ENCODE measurements at places on chromosomes 7 and 10. TPM values are rescaled to one million over a fixed set of nuclear protein-coding genes. Genes with fewer than 3 reads are reported as not detected.
A peak's percentile ranks its signal among the peaks of the same experiment; 100 is the strongest.

DNA sequence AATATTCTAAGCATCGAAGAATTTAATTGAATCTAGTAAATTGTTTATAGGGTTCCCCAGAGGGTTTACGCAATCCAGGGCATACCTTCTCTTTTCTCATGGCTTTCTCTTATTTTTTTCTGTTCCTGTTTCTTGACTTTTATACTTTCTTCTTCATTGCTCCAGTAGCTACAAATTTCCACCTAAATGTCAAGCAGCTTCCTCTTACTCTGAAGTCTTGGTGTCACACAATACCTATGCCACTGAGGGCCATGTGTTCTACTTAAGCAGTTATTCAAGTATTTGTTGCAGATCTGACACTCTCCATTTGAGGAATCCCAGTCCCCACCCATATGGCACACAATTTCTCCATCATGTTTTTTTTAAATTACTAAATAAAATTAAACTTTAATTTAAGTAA is 343.1 kb upstream of the MBL2 start:
- DNase-seq: no peak
- no peak overlapping the region for H3K27ac ChIP-seq
- no peaks in the 10 kb centered on the region for H3K27me3 ChIP-seq
- H3K36me3 ChIP-seq: no peaks in the 10 kb centered on the region

DNA sequence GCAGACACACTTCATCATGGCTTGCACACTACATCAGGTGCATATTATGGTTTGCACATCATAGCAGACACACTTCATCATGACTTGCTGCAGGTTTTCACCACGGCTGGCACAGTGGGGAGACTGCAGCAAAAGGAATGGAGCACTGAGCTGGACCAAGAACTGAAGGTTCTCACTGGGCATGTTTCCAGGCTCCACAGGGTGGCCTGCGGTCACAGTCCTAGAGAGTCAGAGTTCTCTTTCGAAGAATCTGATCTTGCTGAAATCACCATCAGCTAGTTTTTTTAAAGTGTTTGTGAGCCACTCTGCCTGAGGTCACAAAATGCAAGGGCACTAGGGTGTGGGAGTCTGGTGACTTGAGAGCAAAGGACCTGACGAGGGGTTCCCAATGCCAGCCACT is 140.4 kb upstream of the NPY start:
- no peaks in the 10 kb centered on the region for H3K36me3 ChIP-seq
- DNase-seq: no peak
- no peaks in the 10 kb centered on the region for H3K27me3 ChIP-seq

DNA sequence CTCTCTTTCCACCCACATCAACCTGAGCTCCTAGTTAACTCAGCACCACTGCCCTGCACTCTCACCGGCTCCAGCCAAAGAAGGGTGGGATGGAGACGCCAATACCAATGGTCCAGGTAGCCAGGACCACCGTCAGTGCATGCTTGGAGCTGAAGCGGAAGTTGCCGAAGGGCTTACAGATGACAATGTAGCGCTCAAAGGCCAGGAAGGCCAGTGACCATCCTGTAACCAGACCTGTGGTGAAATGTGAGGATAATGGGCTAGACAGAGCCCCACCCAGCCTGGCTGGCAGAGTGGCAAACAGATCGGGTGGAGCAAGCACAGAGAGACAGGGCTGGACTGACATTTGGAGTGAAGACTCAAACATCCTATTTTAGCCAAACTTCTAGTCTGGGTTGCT is 673 bp downstream of the OPN1SW start:
- H3K36me3 ChIP-seq: no peaks in the 10 kb centered on the region
- H3K4me1 ChIP-seq: peaks cover 10% of the 10 kb centered on the region
- no peak overlapping the region for H3K27ac ChIP-seq
- H3K27me3 ChIP-seq: no peaks in the 10 kb centered on the region
- no peak for DNase-seq
- no peak overlapping the region for H3K4me3 ChIP-seq

DNA sequence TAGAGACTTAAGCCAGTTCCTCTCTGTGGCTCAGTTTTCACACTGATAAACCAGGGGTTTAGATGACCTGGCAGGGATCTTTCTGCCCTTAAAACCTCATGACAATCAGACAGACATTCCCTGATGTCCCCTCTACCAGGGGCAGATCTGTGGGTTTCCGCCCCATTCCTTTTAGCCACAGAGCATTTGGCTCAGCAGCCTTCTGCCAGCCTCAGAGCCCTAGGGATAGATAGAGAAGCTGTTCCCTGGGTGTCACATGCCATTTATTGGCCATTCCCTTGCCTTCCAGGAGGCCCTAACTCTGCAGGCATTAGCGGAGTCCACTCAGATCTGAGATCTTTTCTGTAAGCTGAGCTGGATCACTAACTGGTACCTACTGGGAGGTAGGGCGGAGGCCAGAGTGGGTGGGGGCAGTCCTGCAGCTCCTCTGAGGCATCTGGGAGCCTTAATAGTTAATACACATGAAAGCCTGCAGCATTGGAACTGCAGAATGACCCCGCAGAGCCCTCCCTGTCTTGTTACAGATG is 101.5 kb downstream of the ZMIZ1 start:
- no peak for DNase-seq
- H3K4me3 ChIP-seq: no peak overlapping the region
- H3K36me3 ChIP-seq: peaks cover 7% of the 10 kb centered on the region
- H3K27ac ChIP-seq: no peak overlapping the region

GRCh38 chr7:37031571-37032257 is 307.4 kb upstream of the AOAH start:
- peaks cover 21% of the 10 kb centered on the region for H3K4me1 ChIP-seq
- H3K4me3 ChIP-seq: no peak overlapping the region
- no peaks in the 10 kb centered on the region for H3K36me3 ChIP-seq
- DNase-seq: peak; percentile 78

DNA sequence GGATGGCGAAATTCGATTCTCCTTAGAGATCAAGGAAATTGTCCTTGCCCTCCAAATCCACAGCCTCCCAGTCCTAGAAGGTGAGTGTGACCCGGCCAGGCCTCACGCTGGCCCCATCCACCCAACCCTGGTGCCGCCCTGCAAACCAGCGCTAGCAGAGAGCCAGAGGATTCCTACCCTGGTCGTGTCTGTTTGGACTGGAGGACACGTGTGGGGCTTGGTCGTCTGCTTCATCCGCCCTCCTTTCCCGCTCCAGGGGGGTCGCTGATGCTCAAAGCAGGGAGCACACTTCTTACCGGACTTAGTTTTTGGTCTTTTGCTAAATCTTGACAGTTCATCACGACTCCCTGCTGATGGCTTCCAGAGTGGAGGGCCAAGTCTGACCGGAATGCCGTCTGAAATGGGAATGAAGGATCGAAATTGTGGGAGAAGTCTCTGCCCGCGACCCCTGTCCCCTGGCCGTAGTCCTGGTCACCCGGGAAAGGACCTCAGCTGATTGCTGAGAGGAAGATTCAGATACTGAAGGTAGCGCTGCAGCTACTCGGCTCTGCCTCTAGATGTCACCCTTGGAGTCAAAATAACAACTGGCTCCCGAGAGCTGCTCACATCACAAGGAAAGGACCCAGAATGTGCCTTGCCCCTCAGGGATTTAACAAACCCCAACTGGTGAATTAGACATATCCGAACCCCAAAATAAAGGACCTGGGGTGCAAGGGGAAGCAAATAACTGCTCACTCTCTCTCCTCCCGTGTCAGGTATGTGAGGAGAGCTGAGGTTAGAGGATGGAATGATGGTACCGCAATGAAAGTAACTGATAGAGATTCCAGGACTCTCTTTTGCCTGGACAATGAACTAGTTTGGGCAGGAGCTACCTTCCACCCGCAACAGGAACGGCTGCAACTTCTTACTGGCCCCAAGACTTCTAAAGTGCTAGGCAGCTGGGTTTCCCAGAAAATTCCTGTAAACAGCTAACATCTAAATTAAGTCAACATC is 23.5 kb upstream of the ORC5 start:
- H3K36me3 ChIP-seq: no peaks in the 10 kb centered on the region
- H3K4me3 ChIP-seq: no peak overlapping the region
- H3K27ac ChIP-seq: no peak overlapping the region
- no peaks in the 10 kb centered on the region for H3K27me3 ChIP-seq
- peak; percentile 48 for DNase-seq

- peak overlapping the region; percentile 58 for H3K27ac ChIP-seq
- no peak for DNase-seq
- no peaks in the 10 kb centered on the region for H3K36me3 ChIP-seq
Measured at GRCh38 chr7:55108818-55109217, 90.0 kb downstream of the EGFR start.

DNA sequence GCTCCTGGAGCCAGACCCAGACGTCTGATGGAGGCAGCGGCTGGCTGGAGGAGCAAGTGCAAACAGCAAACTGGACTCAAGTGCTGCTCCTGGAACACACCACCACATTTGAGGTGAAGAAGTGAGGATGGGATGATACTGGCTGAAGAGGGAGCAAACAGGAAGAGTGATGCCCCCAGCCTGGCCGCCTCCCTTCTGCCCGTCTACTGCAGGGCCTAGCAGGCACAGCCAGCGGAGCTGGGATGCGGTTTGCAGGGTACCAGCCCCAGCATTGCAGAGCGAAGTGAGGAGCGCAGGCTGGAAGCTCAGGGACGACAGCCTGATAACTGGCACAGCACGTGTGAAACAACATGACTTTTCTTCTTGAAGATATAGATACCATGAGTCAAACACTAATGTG is 111.8 kb upstream of the ZNF32 start:
- no peak overlapping the region for H3K4me3 ChIP-seq
- no peaks in the 10 kb centered on the region for H3K36me3 ChIP-seq
- no peaks in the 10 kb centered on the region for H3K27me3 ChIP-seq
- no peak overlapping the region for H3K27ac ChIP-seq
- DNase-seq: no peak
- H3K4me1 ChIP-seq: peaks cover 4% of the 10 kb centered on the region

DNA sequence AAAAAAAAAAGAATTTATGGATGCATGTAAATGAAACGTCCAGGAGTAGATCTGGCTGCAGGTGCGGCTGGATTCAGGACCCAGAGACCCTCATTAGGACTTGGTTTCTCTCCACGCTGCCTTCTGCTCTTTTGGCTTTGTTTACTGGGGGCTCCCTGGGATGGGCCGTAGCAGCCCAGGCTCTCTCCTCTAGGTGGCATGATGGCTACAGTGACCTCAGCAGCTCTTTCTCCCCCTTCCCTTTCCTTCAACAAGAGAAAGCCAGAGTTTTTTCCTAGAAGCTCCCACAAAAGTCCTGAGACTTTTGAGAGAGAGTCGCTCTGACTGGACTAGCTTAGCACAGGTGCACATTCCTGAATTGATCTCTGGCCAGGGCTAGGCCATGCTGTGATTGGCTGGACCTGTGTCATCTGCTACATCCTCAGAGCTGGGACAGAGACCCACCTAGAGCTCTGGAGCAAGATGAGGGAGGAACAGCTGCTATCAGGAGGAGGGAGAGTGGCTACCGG is 67.8 kb upstream of the PDCD4 start:
- peak overlapping the region; percentile 67 for H3K27ac ChIP-seq
- H3K27me3 ChIP-seq: no peaks in the 10 kb centered on the region
- H3K4me1 ChIP-seq: peaks cover 53% of the 10 kb centered on the region

- H3K27me3 ChIP-seq: no peaks in the 10 kb centered on the region
- H3K36me3 ChIP-seq: no peaks in the 10 kb centered on the region
- peak; percentile 73 for DNase-seq
- H3K4me1 ChIP-seq: peaks cover 5% of the 10 kb centered on the region
- H3K27ac ChIP-seq: peak overlapping the region; percentile 40
- H3K4me3 ChIP-seq: no peak overlapping the region
Measured at GRCh38 chr10:60921633-60922032, 22.4 kb downstream of the RHOBTB1 start.

GRCh38 chr10:69361303-69361614 is 55.5 kb downstream of the TACR2 start:
- DNase-seq: peak; percentile 93
- peaks cover 32% of the 10 kb centered on the region for H3K4me1 ChIP-seq
- H3K36me3 ChIP-seq: no peaks in the 10 kb centered on the region

DNA sequence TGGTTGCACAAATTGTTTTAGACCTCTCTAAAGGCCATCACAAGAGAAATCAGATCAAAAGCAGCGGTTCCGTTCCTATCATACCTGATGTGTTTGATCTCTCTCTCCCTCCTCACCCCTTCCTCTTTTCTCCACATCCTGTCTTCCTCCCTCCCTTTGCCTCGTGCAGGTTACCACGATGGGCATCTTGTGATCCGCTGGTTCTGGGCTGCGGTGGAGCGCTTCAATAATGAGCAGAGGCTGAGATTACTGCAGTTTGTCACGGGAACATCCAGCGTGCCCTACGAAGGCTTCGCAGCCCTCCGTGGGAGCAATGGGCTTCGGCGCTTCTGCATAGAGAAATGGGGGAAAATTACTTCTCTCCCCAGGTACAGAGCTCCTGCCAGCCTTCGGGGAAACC is 28.5 kb upstream of the STK17A start:
- H3K36me3 ChIP-seq: no peaks in the 10 kb centered on the region
- H3K27ac ChIP-seq: no peak overlapping the region
- no peak overlapping the region for H3K4me3 ChIP-seq
- no peak for DNase-seq
- no peaks in the 10 kb centered on the region for H3K27me3 ChIP-seq

DNA sequence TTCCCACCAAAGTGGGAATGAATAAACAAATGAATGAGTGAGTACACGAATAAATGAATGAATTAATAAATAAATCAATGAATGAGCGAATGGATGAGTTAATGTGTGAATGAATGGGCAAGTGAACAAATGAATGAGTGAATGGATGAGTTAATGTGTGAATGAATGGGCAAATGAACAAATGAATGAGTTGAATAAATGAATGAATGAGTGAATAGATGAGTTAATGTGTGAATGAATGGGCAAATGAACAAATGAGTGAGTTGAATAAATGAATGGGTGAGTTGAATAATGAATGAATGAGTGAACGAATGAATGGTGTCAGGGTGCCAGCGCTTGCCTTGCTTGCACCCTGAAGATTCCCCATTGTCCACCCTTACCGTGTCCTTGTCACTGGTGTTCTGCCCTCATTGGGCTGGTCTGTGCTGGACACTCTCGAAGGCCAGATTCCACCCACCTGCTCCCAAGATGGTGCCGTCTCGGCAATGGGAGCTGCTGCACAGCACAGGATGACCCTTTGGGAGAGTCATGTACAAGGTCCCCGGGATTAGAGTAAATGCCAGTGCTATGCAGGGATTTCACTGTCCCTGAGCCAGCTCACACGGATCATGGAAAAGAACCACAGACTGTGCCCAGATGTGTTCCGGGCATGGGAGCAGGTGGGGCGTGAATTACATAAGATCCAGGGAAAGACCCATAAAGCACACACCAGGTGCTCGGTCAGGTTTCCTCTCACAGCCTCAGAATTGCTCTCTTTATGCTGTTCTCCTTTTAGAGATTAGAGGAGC is 83.2 kb downstream of the CAMK1D start:
- H3K27me3 ChIP-seq: no peaks in the 10 kb centered on the region
- H3K4me1 ChIP-seq: peaks cover 40% of the 10 kb centered on the region
- no peaks in the 10 kb centered on the region for H3K36me3 ChIP-seq
- no peak overlapping the region for H3K4me3 ChIP-seq
- peak overlapping the region; percentile 72 for H3K27ac ChIP-seq
- DNase-seq: peak; percentile 71

Gene CTAGE6
- total RNA-seq: 0.26 TPM

Gene COL26A1
- total RNA-seq: 0.78 TPM

Gene C10orf62
- 1.3 TPM for total RNA-seq

Gene FAM131B
- 0.26 TPM for total RNA-seq

Gene MMRN2
- 16.8 TPM for total RNA-seq

Gene FRMD4A
- 46.1 TPM for total RNA-seq

Gene PGAM2
- total RNA-seq: 1.6 TPM

Gene GPR146
- total RNA-seq: 11.2 TPM
